ENCODE measurements at places on chromosomes 12 and 14.

- DNase-seq, result no peak
Observed at GRCh38 chr12:31236998-31237637, 88.8 kb downstream of the SINHCAF start.

DNA sequence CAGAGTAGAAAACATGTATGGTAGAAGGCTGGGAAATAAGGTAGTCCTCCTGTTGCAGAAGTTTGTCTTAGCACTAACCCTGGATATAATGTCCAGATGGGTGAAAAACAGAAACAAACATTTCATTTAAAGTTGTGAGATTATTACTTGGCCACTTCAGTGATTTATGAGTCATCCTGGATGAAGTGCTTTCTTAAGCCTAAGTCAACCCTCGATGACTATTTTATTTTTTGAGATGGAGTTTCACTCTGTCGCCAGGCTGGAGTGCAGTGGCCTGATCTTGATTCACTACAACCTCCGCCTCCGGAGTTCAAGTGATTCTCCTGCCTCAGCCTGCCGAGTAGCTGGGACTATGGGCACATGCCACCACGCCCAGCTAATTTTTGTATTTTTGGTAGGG, 10.2 kb downstream of the DLST start:
- DNase-seq, result no peak

GRCh38 chr12:5901416-5901815, 43.6 kb downstream of the ANO2 start:
- no peak for DNase-seq

GRCh38 chr12:115172521-115172920, 488.5 kb upstream of the TBX3 start:
- DNase-seq, result no peak

DNA sequence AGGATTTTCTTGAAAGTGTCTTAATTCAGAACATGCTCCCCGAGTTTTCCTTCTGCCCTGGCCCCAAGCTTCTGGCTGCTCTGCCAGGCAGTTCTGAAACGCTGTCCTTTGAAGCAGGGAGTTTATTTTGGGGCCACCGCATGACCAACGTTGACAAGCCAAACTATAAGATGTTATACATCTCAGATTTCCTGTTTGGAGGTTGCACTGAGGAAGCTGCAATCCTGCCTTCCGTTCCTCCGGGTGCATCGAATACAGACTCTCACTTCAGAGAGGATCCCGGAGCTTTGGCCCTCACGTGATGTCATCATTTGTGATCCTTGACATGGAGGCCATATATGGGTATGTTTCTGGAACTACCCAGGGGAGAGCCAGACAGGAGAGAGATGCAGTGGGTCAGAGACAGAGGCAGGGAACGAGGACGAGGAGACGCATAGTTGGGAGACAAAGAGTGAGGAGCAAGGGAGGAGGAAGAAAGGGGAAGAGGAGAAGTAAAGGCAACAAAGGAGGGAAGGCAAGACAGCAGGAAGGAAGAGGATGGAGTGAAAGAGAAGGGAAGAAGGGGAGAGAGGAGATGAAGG, at the start of gene ASB2:
TSS of gene ASB2 (minus strand) at position 94 of the 581 bp plus-strand sequence. CDS start 12,031 bp downstream, outside the sequence.
- no peak for DNase-seq

DNA sequence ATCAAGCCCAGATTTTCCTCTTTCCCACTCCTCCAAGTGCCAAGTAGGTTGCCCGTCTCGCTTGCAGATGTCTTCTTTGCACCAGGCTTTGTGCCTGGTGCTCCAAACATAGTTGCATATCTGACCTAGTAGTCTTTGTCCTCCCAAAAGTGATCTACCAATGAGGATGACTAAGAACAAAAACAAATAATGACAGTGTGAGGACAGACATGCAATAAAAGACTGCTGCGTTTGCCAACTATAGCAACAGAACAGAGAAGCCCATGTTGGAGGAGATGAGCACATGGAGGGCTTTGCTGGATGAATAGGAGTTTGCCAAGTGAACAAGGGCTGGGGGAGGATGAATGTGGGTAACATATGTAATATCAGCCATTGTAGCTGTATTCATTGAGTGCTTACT, 15.6 kb downstream of the DTX1 start:
- no peak for DNase-seq

DNA sequence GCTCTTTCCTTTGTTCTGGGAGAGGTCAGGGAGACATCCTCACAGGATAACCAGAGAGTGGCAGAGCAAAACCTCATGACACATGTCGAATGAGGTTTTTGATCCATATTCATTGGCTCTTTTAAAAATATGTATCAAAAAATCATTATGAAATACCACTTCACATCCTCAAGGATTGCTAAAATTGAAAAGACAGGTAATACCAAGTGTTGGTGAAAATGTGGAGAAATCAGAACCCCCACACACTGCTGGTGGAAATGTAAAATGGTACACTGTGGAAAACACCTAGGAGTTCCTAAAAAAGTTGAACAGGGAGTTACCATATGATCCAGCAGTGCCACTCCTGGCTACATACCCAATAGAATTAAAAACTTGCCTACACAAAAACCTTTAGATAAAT, 107.8 kb upstream of the ARID2 start:
- no peak for DNase-seq

DNA sequence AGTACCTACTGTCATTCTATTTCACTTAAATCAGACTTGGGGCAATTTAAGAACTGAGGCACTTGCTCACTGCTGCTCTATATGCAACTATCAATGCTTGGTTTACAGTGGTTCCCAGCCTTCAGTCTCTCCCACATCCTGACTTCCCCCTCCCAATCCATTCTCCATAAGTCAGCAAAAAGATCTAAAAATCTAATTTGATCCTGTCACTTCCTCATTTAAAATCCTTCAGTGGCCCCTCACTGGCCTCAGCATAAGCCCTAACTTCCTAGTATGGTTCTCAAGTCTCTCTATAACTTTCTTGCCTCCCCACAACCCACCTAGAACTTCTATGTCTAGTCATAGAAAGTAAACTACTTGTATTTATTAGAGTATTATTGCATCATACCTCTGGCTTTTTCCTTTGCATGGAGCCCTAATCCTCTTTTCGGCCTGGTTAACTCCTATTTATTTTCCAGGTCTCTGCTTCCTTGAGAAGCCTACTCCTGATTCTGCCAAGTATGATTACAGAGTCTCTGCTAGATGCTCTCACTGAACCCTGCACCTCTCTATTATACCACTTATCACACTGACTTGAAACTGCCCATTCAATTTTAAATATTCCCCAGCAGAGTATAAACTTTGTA, 130.6 kb downstream of the RALGAPA1 start:
- no peak for DNase-seq

- DNase-seq, result no peak
Observed at GRCh38 chr12:42583016-42583415, 6.5 kb downstream of the PRICKLE1 start.

DNA sequence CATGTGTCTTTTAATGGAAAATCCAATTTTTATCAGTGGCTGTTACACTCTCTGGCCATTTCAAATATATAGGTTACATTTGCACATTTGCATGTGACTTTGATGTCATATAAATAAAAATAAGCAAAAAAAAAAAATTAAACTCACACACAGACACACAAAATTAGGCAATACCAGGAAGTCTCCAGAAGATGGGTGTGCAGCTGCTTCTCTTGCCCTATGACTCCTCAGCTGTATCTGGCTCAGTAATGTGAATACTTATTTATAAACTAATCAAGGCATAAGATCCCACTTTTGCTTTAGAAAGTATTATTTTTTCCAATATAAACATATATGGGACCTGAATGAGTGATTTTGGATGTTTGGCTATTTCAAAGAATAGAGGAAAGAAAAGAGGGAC, 461.1 kb downstream of the LRIG3 start:
- DNase-seq, result no peak

GRCh38 chr12:57837864-57838562, 8.5 kb downstream of the CTDSP2 start:
- DNase-seq, result no peak

DNA sequence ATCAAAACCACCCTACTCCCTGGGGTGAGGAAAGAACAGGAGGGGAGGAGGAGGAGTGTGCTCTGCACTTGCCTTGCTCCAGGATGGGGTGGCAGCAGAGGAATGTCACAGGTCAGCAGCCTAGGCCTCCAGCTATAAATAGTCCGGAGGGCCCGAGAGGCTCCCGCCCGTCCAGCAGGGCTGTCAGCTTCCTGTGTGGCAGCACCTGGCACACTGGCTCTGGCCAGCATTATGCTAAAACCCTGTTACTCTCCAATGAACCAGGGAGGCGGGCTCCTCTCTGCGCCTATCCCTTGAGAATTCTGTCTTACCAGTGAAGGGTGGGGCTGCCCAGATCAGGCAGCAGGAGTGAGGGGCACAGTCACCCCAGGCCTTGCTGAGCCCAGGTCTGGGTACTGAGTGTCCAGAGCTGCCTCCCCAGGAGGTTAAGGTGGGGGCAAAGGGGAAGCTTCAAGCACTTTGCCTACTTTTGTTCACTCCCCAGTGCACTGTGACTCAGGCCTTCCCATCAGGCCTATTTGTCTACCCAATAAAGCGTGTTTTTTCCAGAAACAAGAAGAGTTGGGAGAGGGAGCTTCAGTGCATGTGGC, 1.2 kb upstream of the COX14 start:
- no peak for DNase-seq

DNA sequence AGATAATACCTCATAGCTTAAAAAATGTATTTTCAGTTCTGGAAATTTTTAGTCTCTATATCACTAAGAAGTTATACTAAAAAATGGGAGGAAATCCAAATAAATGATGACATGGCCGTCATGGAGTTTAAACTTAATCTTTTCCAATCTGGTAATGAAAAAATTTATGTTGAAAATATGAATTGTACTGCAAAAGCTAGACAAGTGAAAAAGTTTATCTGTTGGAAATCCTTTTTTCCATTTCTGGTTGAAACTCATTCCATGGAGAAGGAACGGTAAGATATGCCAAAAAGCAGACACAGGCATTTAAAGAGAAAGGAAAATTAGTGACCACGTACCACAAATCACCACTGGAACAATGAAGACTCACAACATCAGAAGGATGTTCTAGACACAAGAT, 314.2 kb upstream of the PRICKLE1 start:
- DNase-seq, result no peak

Measured in activated CD4-positive, alpha-beta T cell treated with anti-CD3 and anti-CD28 coated beads, Interleukin-2, amount 50 U/mL, for 1 hour (primary cell).